ENCODE measurements at places on chromosomes 5 and 9. TPM values are rescaled to one million over a fixed set of nuclear protein-coding genes. Genes with fewer than 3 reads are reported as not detected.
A peak's percentile ranks its signal among the peaks of the same experiment; 100 is the strongest.

GRCh38 chr5:103829585-103829984 lies 267.0 kb upstream of the NUDT12 start:
- no peaks in the 10 kb centered on the region for H3K4me1 ChIP-seq
- no peaks in the 10 kb centered on the region for H3K36me3 ChIP-seq
- H3K4me3 ChIP-seq: no peak overlapping the region
- H3K27me3 ChIP-seq: no peaks in the 10 kb centered on the region

- H3K4me3 ChIP-seq: peak overlapping the region; percentile 74
- peaks cover 19% of the 10 kb centered on the region for H3K4me1 ChIP-seq
- DNase-seq: peak; percentile 61
- H3K36me3 ChIP-seq: peaks cover 19% of the 10 kb centered on the region
Observed at GRCh38 chr5:141637123-141637766, 448 bp downstream of the RELL2 start.

GRCh38 chr5:178461004-178461730 lies 129.0 kb downstream of the COL23A1 start:
- no peaks in the 10 kb centered on the region for H3K36me3 ChIP-seq
- H3K4me1 ChIP-seq: peaks cover 5% of the 10 kb centered on the region
- H3K27me3 ChIP-seq: no peaks in the 10 kb centered on the region

DNA sequence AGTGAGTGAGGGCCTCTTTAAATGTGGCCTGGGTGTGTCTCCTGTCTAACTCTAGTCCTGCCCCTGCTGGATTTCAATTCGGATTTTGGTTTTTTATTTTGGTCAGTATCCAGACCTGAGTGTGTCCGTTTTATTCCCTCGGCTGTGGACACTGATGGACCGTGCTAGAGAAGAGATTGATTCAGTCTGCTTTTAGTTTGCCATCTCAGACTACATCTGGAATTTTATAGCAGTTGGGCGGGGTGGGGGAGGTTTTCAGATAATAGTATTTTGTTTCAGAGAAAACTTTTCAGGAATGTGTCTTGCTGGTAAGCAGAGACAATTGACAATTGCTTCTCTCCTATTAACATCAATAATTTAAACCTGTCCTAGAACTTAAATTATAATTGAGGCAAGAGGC lies 308.1 kb downstream of the ARHGAP26 start:
- no peak overlapping the region for H3K4me3 ChIP-seq
- DNase-seq: no peak
- H3K4me1 ChIP-seq: peaks cover 5% of the 10 kb centered on the region
- H3K36me3 ChIP-seq: no peaks in the 10 kb centered on the region
- no peaks in the 10 kb centered on the region for H3K27me3 ChIP-seq

NTRK2 gene
- 3.5 TPM for total RNA-seq

IL9 gene
- not detected for total RNA-seq

GRCh38 chr9:135920973-135921585 lies 13.7 kb upstream of the CAMSAP1 start:
- no peak overlapping the region for H3K4me3 ChIP-seq
- no peaks in the 10 kb centered on the region for H3K27me3 ChIP-seq
- DNase-seq: no peak
- no peaks in the 10 kb centered on the region for H3K4me1 ChIP-seq
- peaks cover 4% of the 10 kb centered on the region for H3K36me3 ChIP-seq

GRCh38 chr9:80143899-80144298 lies 572.1 kb downstream of the TLE4 start:
- no peak overlapping the region for H3K4me3 ChIP-seq
- H3K27me3 ChIP-seq: no peaks in the 10 kb centered on the region
- no peaks in the 10 kb centered on the region for H3K36me3 ChIP-seq
- DNase-seq: no peak
- no peaks in the 10 kb centered on the region for H3K4me1 ChIP-seq

- H3K27me3 ChIP-seq: no peaks in the 10 kb centered on the region
- no peak overlapping the region for H3K4me3 ChIP-seq
- no peaks in the 10 kb centered on the region for H3K36me3 ChIP-seq
- no peaks in the 10 kb centered on the region for H3K4me1 ChIP-seq
Observed at GRCh38 chr9:138067613-138068367, 190.2 kb downstream of the CACNA1B start.

- no peaks in the 10 kb centered on the region for H3K27me3 ChIP-seq
- no peaks in the 10 kb centered on the region for H3K36me3 ChIP-seq
- H3K4me3 ChIP-seq: no peak overlapping the region
- H3K27ac ChIP-seq: no peak overlapping the region
- H3K4me1 ChIP-seq: no peaks in the 10 kb centered on the region
- DNase-seq: no peak
Observed at GRCh38 chr5:79567926-79568549, 44.2 kb upstream of the TENT2 start.

MCIDAS gene
- total RNA-seq: not detected

Measured in stomach (tissue), 19 donors.